Adrenal gland (tissue), 19 donors: ENCODE measurements at places on chromosomes 4 and X. TPM values are rescaled to one million over a fixed set of nuclear protein-coding genes. Genes with fewer than 3 reads are reported as not detected.

USP46 gene
- polyA plus RNA-seq = 1.9 TPM

TLR2 gene
- 9.7 TPM for polyA plus RNA-seq

MAGT1 gene
- polyA plus RNA-seq = 8.5 TPM

CCNA2 gene
- polyA plus RNA-seq = 0.98 TPM

ALAS2 gene
- not detected for polyA plus RNA-seq

CXorf49 gene
- polyA plus RNA-seq = not detected

KDR gene
- 32.8 TPM for polyA plus RNA-seq

FGA gene
- polyA plus RNA-seq = 4.6 TPM

SPIN2A gene
- polyA plus RNA-seq = 0.91 TPM

FAM9B gene
- not detected for polyA plus RNA-seq

FABP2 gene
- not detected for polyA plus RNA-seq

TRIML1 gene
- polyA plus RNA-seq = not detected

SHROOM3 gene
- polyA plus RNA-seq = 3.5 TPM

AMTN gene
- polyA plus RNA-seq = not detected

ZAR1 gene
- not detected for polyA plus RNA-seq
